ENCODE measurements at places on chromosomes 7 and 10.

GRCh38 chr7:13713092-13713491, 276.4 kb downstream of the ETV1 start:
- DNase-seq: no peak

DNA sequence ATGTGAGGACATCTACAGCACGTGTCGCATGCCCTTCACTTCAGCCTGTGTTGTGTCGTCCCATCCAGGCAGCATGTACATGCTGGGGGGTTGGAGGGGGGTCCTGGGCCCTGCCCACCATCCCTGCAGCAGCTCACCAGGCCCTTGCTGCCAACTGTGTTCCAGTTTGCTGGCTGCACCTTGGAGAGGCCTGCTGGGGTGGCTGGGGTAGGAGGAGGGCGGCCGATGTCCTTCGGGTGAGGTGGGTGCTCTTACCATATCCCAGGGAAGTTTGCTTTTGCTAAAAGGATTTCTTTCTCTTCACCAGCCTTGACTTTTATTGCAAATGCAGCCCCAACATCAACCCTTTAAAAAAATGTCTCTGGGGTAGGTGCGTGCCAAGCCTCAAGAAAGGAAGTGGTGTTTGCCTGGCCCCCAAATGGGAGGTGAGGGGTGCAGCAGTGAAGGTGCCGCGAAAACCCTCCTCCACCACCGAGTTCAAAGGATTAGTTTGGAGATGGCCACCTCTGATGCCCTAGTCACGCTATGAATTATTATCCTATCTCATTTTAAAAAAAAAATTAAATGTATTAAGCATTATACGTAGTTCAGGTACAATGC, 165.8 kb upstream of the KLF6 start:
- DNase-seq: no peak

DNA sequence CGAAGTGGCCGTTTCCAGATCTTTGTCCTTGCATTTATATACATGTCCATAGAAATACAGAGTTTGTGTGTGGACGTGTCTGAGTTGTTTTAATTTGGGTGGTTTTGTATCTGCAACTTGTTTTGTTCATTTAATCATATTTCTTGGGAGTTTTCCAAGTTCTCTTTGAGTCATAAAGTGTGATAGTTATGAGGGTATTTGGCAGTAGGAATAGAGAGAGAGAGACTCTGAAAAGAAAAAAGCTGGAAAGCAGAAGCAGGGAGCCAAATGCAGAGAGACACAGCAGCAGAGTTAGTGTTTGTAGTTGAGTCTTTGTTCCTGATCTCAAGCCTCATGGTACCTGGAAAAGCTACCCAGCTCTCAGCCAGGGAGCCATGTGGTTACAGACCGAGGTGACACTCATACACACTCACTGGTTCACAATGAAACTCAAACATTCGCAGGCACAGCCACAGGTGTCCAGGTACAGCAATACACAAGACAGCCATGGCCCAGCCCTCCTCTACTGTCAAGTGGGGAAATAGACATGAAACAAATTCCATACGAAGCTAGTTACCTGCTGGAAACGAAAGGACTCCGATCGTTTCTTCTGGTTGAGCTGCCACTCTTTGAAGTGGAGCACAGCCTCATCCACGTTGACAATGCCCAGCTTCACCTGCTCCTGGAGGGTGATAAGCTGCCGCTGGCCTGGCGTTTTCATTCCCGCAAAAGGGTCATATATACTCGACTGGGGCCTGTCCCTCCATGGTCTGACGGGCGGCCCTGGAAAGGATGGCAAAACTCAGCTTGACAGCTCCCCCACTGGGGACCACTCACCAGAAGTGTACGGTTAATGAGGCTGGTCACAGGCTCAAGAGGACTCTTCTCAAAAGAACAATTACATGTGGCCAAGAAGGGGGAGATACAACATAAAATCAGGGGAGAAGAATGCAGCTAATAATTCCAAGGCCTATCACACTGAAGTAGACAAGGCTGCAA, 33.3 kb upstream of the TM9SF3 start:
- no peak for DNase-seq

DNA sequence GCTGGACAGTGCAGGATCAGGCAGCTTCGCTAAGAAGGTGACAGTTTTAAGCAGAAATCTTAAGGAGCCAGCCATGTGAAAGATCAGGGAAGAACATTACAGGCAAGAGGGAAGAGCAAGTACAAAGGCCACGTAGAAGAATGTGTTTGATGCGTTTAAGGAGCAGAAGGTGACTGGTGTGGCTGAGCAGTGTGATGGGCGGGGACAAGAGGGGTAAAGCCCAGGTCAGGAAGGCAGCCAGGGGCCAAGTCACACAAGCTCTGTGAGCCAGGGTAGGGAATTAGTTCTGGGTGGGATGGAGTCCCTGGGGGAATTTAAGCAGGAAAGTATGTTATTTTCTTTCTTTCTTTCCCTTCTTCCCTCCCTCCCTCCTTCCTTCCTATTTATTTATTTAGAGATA, 166.9 kb downstream of the SH3PXD2A start:
- DNase-seq: no peak

DNA sequence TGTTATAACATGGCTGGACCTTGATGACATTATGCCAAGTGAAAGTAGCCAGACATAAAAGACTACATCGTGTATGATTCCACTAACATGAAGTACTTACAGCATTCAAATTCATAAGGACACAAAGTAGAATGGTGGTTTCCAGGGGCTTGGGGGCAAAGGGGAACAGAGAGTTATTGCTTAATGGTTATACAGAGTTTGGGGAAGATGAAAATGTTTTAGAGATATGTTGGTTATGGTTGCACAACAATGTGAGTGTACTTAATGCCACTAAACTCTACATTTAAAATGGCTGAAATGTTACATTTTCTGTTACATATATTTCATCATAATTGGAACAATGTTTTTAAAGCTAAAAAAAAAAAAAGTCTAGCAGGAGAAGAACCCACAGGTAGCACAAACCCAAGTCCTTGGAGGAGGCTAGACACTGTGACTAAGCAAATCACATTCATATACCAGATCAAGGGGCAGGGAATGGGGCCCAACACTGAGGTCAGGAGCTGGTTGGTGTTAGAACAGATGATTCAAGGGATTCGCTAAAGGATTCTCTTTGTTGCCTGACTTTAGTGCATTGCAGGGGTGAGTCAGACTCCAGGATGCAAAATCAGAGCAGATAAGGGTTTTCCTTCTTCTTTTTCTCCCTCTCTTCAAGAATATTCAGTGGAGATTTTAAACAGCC, 25.1 kb upstream of the AOAH start:
- DNase-seq: no peak

GRCh38 chr7:142450206-142450605, 192.3 kb upstream of the PRSS58 start:
- DNase-seq: no peak
